Activated CD8-positive, alpha-beta memory T cell treated with anti-CD3 and anti-CD28 coated beads for 1 hour (primary cell): ENCODE measurements at places on chromosomes 7 and 10.

GRCh38 chr7:103569621-103570305 lies 123.8 kb upstream of the SLC26A5 start:
- DNase-seq: no peak

DNA sequence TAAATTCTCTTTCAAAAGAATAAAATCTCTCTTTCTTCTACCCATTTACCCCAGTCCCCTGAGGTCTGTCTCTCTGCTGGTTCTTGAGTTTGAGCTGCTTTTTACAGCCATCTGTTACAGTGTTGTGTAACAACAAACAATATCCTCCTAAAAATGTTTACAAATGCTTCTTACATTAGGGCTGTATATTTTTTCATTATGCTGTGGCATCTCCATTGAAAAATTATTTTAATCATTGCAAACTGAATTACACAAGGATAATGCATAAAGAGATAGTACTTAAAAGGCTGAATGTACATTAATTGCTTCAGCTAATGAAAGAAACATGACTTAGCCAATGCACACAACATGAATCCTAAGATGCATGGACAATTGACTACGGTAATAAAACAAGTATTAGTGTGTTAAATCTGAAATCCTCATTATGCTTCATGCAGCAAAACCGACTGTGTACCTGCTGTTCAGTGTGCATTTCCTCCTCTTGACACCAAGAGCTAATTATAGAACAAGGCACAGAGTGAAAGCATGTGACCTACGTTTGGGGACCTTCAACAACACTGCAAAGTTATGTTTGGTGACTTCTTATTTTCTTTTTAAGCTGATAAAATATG lies 181.7 kb upstream of the RHOBTB1 start:
- no peak for DNase-seq

DNA sequence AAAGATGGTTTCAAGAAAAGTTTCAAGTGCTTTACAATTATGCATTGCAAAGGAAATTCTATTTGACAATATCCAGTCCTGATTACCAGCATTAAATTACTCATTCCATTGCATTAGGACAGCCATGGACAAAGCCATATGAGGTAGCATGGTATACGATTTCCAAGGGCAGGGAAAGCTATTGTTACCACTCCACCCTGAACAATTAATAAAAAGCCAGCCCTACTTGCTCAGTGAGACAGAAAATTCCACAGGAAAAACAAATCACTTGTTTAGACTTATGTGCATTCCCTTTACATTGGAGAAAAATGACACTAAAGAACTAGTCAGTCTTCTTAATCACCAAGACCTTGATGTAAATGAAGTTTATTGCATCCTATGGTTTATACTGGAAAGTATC lies 5.6 kb downstream of the CD36 start:
- no peak for DNase-seq

DNA sequence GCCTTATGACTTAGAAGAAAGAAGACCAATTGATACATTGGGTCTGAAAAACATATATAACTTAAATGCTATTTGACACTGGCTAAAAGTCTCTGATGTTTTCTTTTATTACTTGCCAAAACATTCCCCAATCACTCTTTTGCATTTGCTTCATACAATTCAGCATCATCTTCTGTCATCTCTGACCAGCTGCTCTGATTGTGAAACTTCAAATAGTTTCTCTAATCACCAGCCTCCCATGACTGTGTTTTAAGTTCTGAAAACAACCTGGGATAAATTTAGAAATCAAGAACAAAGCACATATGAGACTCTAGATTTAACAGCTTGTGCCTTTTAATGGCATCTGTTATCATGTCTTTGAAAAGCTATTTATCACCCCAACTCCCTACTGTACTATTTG lies 208.4 kb upstream of the KCND2 start:
- DNase-seq: no peak

DNA sequence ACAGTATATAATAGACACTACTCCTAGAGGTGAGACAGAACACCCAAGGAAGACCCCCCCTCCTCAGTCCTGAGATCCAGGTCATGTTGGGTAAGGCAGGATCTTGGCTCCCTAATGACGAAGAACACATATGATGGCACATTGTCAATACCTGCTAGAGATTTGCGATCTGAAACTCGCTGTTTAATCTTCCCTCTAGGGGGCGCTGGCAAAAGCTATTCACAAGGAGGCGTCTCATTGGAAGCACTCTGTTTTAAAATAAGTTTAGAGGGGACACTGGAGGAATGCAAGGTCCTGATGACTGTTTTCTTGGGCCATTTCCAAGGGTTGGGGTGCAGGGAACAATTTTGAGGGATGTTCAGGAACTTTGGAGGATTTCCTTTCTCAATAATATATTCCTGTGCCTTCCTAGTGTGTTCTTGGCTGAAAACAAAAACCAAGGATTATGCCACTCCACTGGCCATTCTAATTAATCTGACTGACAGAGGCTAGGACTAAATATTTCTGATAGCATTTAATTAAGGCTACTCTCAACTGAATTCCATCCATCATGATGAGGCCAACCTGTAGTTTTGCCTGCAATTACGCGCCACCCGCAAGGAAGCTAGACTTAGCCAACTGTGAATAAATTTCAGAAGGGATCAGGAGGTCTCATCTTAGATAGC lies 1013.8 kb upstream of the MBL2 start:
- DNase-seq: no peak

DNA sequence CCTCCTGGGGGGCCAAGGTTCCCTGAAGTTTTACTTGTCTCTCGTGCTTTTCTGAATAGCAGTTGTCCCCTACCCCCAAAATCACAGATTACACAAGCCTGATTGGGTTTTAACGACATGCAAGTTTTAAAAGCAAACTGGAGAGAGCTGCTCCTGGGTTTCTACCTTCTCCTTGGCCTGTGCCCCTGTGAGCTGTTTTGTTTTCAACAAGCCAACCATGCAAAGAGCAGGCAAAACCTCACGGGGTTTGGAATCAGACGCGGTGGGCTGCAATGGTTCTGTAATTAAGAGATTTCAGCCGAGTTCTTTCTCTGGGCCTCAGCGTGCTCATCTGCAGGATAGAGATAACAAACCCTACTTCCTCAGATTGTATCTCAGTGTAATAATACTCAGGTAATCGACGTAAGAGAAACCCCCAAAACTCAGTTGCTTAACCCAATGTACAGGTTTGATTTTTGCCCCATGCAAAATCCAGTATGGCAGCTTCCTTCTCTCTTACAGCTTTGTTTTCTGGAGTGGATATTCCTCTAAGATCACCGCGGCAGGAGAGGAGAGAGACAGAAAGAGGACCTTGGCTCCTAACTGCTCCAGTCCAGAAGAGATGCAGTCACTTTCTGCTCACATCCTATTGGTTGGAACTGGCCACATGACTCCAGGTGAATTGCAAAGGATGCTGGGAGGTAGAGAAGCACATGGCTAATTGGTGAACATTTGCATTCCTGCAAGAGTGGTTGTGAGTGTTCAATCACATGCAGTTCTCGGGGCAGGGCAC lies 42.0 kb downstream of the MYL10 start:
- DNase-seq: no peak

- DNase-seq: no peak
Measured at GRCh38 chr7:66123175-66123528, 8.5 kb downstream of the CRCP start.

- no peak for DNase-seq
Measured at GRCh38 chr7:106485031-106485551, 175.9 kb downstream of the CCDC71L start.

DNA sequence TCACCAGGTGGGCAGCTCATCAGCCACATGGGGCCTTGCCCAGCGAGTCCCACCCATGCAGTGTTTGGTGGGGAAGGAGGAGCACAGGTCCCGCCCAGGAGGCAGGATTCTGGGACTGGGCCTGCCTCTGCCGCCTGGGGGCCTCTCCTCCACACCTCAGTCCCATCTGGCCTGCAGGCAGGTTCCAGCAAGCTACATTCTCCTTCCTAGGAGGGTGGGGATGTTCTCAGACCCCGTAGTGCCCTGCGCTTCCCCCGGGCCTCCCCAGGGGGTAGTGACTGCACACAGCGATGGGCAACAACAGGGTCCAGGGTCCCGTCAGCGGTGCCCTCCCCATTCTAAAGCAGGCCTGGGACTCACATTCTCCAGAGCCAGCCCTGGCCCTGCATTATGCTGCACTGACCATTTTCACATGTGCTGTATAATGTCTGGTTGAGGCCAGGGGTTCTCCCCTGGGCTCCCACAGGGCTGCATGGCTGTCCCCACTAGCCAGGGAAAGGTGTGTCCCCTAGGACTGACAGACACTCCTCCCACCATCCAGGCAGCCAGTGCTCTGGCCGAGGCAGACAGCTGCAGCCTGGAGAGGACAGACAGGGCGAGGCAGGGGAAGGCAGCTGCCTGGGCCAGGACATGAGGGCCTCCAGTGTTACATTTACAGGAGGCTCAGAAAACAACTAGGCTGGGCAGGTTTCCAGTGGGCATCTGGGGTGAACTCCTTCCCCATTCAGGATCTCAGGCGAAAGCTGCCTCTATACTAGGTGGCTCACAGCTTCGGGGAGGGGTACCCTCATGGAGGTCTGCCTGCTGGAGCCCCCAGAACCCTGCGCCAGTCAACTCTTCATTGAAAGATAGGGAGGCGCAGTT lies 9.3 kb downstream of the RASGEF1A start:
- no peak for DNase-seq

DNA sequence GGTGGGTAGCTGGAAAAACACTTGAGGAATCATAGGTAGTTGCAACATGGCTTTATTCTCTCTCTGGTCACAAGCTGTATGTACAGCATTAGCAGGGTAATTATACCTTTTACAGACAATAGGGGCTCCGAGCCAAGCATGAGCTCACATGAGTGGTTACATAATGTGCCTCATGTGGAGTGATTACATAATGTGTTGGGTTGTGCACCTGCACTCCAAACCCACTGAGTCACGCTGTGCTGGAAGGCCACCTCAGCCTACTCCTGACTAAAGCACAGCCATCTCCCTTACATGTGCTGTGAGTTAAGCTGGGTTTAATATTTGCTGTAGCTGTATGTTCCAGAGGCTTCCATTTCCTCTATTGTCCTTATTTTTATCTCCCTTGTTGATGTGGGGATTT lies 348.7 kb upstream of the SEMA3C start:
- DNase-seq: no peak

GRCh38 chr7:117837841-117838240 lies 35.4 kb downstream of the CTTNBP2 start:
- no peak for DNase-seq

DNA sequence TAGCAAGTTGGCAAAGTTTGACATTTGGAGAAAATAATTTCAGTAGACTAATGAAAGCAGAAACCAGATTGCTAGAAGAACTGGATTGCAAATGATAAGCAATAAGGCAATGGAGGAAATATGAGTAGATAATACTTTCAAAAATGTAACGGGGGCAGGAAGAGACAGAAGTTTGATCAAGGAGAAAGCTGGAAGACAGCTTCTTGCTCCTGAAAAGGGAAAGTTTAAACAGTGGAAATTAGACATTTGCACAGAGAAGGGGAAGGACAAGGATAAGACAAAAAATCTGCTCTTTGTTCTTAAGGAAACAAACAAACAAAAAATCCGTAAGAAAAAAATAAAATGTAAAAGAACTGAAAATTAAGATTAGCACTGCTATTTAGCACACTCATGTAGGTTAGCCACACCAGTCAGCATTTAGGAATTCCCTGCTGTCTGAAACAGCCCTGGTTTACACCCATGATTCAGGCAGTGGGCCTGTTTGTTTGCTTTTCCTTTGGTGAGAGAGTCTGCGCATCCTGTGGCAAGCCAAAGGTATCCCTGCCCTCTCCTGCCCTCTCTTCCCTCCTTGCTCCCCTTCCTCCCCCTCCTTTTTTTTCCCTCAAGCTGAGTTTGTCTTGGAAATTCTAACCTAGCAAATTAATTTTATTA lies 104.3 kb upstream of the CAV2 start:
- no peak for DNase-seq

DNA sequence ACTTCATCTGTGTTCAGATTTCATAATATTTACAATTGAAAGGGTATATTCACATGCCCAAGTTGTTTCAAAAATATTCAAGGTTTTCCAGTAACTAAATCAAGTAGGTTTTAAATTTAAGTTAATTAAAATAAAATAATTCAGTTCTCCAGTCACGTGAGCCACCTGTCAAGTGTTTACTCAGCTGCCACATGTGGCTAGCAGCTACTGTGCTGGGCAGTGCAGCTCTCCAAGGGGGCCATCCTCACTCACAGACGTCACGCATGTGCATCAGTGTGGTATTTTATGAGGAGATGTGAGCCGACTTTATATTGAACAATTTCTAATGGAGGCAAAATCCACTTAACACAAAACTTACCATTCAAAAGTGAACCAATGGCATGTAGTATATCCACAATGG lies 69.7 kb upstream of the CAMK2B start:
- no peak for DNase-seq

- no peak for DNase-seq
Measured at GRCh38 chr10:72063703-72064391, 24.5 kb downstream of the SPOCK2 start.

GRCh38 chr10:10993785-10994184 lies 23.9 kb upstream of the CELF2 start:
- no peak for DNase-seq

- no peak for DNase-seq
Measured at GRCh38 chr10:46079831-46080585, 33.9 kb upstream of the MSMB start.

GRCh38 chr7:111654343-111654742 lies 92.1 kb upstream of the IMMP2L start:
- DNase-seq: no peak

GRCh38 chr7:130821864-130822263 lies 87.9 kb upstream of the KLF14 start:
- no peak for DNase-seq

- no peak for DNase-seq
Measured at GRCh38 chr10:94617389-94617944, 66.1 kb upstream of the CYP2C18 start.

DNA sequence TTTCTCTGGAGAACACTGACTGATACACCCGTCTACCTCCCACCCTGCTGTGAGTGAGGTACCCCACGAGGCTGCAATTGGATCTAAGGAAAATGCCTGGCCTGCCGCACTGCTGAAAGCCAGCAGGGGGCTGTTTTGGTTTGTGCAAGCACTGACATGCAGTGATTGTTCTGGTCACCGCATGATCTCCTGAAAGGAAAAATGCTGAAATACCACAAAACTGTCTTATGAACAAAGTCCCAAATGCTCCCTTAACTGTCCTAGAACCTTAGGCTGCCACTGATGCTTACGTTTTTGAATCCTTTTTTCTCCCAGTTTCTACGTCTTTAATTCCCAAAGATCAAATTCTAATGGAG lies 132.7 kb downstream of the JCAD start:
- no peak for DNase-seq

DNA sequence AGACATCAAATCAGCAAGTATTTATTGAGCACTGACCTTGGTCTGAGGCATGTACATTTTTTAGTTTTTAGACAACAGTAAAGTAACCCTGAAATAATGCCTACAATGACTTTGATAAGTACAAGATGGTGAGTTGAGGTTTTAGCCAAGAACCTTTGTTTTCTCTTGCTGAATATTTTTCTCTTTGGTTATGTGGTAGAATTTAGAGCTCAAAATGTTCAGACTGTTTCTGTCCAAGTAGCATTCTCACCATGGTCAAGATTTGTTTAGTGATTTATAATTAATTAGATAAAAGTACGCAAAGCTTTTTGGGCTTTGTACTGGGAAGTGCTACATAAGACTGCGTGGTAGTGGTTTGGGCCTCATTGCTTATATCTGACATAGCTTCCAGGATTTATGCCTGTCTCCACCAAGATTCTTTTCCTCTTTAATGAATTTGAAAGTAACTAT lies 102.4 kb downstream of the KAT6B start:
- DNase-seq: no peak
